ENCODE measurements at places on chromosomes 13 and 19.
A peak's percentile ranks its signal among the peaks of the same experiment; 100 is the strongest.

DNA sequence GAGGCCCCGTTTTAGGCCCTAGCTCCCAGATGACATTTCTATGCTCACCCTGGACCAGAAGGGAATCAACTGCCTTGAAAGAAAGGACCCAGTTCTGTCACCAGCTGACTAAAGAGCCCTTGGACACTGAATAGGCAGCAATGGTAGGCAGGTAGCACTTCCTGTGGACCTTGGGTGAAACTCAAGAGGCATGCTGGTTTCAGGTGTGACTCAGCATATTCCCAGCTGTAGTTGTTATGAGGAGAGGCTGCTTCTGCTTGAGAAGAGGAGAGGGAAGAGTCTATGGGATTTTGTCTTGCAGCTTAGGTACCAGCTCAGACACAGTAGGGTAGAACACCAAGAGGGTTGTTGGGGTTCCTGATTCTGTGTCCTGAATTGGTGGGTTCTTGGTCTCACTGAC lies 37.9 kb upstream of the HTR2A start:
- DNase-seq, result no peak

GRCh38 chr13:33545492-33545891 lies 259.9 kb upstream of the STARD13 start:
- no peak for DNase-seq

DNA sequence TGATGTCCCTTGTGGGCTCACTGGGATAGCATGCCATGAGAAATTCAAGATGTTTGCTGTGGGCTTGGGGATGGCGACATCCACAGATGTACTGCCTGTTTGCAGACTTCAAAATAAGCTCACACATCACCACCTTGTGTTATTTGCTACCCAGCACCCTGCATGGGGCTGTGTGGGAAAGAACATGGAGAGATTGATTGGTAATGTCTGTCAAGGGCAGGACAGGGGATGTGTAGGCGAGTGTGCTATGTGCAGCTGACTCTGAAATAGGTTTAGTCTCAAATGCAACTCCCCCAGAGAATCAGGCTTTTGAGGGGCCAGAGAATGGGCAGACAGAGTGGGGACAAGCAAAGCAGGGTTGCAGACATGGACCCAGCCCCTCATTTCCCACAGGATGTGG lies 24.7 kb downstream of the PNPLA6 start:
- no peak for DNase-seq

DNA sequence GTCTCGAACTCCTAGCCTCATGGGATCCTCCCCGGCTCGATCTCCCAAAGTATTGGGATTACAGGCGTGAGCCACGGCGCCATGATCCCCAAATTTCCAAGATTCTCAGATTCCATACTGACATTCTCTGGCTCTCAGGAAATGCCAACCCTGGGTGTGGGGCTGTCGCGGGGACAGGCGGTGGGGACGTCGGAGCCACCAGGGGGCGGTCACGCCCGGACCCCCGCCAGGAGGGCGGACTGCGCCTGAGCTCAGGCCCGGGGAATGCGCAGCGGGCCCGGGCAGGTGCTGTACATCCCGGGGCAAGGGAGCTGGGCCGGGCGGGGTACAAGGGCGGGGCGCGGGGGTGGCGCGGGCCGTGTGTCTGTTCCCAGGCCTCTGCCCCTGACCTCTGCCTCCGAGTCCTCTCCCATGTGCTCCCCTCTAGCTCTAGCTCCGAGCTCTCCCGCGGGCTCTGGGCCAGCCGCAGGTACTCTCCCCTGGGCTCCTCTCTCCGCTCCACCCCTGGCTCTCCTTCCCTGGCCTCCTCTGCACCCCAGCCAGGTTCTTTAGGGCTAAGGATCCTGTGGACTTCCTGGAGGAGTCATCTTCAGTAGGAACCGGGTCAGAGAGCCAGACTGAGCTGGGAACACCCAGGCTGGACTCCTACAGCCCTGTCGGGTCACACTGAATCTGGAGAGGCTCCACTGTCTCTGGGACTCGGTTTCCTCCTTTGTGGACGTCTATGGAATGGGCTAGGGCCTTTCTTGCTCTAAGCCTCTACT lies 2.4 kb downstream of the PPP1R13L start:
- no peak for DNase-seq

DNA sequence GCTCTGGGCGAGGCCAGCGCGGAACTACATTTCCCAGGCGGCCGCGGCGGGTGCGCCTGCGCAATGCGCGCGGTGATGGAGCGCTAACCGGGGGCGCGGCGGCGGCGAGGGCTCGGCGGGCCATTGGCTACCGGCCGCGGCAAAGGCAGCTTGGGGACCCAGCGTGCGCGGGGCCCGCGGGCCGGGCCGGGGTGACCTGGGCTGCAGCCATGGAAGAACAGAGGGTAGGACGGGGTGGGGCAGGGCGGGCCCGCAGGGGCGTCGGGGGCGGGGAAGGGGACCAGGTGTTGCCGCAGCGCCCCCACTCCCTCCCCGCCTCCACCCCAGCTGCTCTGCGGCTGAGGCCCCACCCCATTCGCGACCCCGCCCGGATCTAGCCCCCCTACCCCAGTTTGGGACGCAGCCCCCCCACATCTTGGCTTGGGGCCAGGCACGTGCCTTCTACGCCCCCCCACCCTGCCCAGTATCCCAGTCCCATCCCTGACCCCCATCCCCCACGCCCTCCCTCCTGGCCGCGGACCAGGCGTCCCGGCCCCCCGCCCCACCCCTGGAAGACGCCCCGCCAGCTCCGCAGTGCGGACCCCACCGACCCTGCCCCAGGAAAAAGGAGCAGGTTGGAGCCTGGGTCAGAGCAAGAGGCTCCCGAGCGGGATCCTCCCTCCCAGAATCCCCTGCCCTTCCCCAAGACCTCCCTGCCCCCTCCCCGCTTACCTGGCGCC lies at the start of gene FSD1:
FSD1 (plus strand) TSS at position 61 of the 719 bp plus-strand sequence; CDS start at position 210, 149 bp downstream.
- no peak for DNase-seq

DNA sequence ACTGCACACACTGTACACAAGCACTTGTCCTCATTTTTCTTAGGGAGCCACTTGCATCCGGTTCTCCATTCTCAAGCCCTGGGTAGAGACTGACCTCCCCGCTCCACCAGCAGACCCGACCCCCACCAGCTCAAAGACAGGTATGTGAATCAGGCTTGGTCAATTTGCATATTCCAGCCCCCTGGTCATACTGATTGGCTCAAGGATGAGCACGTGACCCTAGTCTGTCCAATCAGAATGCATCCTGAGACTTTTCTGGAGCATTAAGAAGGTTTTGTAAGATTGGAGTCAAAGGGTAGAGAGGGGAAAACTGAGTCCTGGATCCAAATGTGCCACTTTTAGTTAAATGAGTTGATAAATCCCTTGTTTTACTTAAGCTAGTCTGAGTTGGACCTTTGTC lies 34.1 kb downstream of the NOTCH3 start:
- DNase-seq, result no peak

- no peak for DNase-seq
Measured at GRCh38 chr19:45906221-45906620, 3.8 kb upstream of the MYPOP start.

- DNase-seq, result no peak
Measured at GRCh38 chr19:47323872-47324271, 8.1 kb upstream of the C5AR2 start.

DNA sequence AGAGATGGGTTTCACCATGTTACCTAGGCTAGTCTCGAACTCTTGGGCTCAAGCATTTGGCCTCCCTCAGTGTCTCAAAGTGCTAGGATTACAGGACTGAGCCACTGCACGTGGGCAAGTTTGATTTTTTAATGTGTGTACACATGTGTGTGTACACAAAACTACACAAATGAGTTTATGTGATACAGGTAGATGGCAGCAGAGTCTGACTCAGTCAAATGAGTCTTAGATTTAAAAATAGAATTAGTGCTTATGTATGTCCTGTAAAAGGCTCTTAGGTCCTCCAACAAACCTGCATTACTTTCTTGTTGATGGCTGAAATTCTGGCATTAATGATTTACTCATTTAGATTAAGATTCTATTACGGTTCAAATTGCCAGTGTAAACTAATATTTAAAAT lies 293.7 kb downstream of the PCDH17 start:
- no peak for DNase-seq

GRCh38 chr13:36030670-36031331 lies 100.4 kb downstream of the DCLK1 start:
- DNase-seq, result no peak

DNA sequence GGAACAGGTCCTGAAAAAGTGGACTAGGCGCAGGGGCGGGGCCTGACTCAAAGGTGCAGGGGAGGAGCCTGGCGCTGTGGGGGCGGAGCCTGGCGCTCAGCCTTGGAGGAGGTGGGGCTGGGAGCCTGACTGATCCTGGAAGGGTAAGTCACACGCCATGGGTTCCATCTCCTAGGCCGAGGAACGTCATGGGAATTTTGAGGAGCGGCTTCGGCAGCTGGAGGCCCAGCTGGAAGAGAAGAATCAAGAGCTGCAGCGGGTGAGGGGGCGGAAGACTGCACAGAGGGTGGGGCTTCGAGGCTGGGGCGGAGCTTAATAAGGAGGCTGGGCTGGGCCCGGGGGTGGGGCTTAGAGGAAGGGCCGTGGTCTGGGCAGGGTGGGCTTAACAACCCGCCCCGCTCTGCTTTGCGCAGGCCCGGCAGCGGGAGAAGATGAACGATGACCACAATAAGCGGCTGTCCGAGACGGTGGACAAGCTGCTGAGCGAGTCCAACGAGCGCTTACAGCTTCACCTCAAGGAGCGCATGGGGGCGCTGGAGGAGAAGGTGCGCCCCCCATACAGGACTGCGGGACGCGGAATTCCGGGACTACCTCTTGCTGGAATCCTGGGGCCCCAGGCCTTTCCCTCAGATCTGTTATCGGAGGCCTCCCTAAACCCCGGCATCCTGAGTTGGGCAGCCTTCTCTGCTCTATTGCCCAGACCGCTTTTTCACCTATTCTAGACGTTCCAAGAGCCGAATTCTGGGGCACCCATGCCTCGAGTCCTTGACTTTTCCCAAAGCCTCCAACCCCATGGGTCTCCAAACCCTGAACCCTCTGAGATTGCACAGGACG lies 14.5 kb downstream of the PPFIA3 start:
- peak; percentile 58 for DNase-seq

DNA sequence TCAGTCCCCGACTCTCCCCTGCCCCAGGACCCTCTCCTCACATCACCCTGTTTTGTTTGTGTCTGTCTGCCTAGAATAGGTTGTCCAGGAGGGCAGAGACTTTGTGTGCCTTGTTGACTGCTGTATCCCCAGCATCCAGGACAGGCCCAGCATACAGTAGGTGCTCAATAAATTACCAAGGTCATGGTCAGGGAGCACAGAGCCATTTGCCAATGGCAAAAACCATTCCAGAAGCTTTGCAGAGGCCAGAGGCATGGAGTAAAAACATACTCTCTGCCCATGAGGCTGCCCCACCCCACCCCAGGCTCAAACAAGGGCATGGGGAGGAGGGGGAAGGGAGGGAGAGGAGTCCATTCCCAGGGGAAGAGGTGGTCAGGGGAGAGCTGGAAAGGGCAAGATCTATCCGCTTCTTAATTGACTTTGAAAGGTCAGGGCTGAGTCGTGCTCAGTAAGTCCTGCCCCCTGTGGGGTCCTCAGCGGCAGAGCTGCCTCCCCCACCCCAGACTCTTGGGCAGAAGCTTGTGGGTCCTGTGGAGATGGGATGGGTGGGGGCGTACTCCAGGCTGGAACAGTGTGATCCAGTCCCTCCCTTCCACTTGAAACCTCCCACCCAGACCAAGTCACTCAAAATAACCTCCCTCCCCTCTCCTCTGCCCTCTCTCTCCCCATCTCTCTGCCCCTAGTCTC lies 4.4 kb downstream of the GPR4 start:
- DNase-seq, result no peak

DNA sequence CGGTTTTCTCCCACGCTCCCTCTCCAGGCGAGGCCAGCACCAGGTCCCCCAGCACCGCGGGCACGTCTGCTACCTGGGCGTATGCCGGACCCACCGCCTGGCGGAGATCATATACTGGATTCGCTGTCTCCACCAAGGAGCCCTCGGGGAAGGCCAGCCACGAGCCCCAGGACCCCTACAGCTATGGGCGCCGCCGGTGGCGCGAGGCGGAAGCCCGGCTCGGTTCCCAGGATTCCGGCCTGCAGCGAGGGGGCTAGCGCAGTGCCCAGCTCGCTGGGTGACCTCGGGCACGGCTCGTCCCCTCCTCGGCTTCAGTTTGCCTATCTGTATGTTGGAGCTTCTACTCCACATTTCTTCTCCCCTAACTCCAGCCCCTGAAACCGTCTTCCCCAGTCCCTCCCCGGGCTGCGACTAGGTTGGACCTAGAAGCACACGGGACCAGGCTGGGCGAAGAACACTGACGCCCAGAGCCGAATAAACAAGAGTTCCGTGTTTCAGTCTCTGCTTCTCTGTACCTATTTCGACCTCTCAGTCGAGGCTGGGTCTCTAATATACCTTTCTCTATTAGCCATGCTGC lies 749 bp upstream of the CPT1C start:
- no peak for DNase-seq

GRCh38 chr13:47087841-47088240 lies 191.0 kb upstream of the HTR2A start:
- DNase-seq, result no peak

DNA sequence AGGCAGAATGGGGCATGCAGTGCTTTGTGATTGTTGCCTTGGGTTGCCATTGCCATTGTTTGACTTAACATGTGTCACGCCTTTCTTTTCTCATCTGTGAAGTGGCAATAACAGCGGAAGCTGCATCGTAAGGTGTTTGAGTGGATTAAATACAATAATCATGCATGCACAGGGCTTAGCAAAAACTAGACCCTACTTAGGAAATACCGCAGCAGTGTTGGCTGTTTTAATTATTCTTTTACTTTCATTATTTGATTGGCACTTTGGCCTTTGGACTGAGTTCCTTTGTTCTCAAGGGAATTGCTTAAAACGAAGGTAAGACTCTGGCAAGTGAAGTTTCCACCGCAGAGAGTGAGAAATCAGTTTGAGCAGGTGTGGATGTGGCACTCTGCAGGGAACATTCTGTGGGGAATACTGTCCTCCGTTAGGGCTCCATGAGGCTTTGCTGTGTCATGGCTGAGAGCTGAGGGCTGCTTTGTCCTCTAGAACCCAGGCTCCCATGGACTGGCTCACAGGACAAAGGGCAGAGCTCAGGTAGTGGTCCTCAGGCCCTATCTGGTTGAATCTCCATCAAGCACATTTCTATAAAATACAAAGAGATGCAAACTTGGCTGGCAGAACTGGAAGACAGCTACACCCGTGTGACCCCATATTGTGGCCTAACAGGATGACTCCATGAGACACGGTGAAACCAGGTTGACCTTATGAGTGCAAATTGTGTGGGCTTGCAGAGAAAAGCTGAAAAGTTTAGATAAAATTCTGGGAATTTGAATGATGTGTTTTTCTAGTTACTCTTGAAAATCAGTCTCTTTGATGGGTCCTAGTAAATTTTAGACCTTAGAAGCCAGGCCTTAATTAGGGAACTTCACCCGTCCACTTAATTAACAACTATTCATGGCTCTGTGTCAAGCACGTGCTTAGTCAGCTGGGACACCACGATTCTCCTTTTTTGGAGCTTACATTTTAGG lies 407.2 kb downstream of the KCNRG start:
- no peak for DNase-seq

Data from T-helper 1 cell (primary cell).